ENCODE measurements at places on chromosomes 6 and 20.

GRCh38 chr6:7621761-7622160, 31.8 kb downstream of the SNRNP48 start:
- DNase-seq, result no peak

DNA sequence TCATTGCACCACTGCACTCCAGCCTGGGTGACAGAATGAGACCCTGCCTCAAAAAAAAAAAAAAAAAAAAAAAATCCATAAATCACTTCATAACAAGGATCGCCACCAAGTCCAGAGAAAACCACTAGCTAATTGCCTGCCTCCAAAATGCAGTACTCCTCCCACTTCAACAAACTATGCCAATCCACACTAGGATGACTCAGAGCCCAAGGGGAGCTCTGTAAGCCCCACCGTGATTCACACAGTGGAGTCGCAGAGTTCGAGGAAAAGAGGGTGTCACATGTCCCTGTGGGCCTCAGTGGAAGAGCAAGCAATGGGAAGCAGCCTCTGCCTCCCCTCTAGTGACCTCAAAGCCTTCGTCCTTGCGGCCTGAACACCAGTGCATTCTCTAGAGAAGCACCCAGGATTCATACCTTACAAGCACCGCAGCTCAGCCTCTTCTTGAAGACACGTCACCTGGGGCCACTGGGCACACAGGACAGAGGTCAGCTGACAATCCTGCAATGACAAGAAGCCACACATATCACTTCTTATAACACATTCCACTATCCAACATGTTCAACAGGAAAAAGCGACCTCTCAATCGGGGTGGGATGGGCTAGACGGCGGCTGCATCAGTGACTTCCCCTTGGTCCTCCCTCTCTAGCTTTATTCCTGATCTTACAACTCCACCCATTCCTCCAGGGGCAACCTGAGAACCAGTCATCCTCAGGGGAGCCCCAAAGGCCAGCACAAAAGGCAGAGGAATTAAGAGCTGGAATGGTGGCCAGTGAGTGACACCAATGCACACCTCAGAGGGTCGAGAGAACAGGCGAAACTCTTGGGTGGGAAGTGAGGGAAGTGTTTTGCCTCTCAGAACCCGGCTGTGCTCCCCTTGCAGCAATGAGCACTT, 8.9 kb downstream of the SNHG17 start:
- no peak for DNase-seq

- DNase-seq, result no peak
Measured at GRCh38 chr6:54426995-54427394, 118.8 kb downstream of the TINAG start.

- no peak for DNase-seq
Measured at GRCh38 chr6:77389402-77389801, 73.9 kb downstream of the HTR1B start.

DNA sequence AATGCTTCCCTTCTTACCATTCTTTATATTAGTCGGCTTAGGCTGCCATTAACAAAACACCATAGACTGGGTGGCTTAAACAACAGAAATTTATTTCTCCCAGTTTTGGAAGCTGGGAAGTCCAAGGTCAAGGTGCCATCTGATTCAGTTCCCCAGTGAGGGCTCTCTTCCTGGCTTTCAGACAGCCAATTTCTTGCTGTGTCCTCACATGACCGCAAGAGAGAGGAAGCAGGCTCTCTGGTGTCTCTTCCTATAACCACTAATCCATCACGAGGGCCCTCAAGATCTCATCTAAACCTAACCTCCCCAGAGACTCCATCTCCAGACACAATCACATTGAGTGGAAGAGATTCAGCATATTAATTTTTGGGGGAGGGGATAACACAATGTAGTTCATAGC, 193.0 kb upstream of the SGK1 start:
- DNase-seq, result no peak

GRCh38 chr20:48789781-48790472, 37.9 kb downstream of the PREX1 start:
- no peak for DNase-seq

All from Panc1 (cell line).